ENCODE measurements at places on chromosomes 16 and 17.

DNA sequence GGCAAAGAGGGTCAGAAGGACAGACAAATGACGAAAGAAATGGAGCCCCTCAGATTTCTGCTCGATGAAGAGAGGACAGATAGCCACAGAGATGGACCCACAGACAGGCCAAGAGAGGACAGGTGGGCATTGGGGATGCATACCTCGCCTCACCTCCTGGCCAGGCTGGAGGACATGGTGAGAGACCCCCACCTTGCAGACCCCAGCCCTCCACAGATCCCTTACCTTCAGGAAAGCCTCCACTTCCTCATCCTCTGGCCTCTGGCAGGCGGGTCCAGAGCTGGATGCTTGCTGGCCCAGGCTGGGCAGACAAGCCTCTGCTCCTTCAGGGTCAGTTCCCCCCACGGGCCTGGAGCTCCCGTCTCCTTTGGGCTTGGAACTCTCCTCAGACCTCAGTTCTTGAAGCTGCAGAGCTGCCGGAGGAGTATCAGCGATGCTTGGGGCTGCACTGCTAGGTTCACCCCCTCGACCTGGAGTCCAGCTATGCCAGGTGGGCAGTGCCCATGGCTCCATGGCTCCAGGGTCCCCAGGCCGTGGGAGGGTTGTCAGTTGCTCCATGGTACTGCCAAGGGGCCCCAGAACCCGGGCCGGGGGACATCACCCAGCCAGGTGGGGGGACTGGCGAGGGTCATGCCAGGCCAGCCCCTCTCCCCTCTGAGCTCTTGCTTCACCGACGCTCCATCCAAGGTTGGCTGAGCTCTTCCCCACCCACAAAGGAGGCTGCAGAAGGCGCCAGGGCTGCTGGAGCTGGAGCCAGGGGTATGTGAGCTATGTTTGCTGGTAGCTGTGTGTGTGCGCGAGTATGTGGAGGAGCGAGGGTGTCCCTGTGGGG lies 1.0 kb downstream of the TSPOAP1 start:
- DNase-seq: peak; percentile 17

- DNase-seq: no peak
Measured at GRCh38 chr16:68997564-68997963, 107.9 kb upstream of the HAS3 start.

DNA sequence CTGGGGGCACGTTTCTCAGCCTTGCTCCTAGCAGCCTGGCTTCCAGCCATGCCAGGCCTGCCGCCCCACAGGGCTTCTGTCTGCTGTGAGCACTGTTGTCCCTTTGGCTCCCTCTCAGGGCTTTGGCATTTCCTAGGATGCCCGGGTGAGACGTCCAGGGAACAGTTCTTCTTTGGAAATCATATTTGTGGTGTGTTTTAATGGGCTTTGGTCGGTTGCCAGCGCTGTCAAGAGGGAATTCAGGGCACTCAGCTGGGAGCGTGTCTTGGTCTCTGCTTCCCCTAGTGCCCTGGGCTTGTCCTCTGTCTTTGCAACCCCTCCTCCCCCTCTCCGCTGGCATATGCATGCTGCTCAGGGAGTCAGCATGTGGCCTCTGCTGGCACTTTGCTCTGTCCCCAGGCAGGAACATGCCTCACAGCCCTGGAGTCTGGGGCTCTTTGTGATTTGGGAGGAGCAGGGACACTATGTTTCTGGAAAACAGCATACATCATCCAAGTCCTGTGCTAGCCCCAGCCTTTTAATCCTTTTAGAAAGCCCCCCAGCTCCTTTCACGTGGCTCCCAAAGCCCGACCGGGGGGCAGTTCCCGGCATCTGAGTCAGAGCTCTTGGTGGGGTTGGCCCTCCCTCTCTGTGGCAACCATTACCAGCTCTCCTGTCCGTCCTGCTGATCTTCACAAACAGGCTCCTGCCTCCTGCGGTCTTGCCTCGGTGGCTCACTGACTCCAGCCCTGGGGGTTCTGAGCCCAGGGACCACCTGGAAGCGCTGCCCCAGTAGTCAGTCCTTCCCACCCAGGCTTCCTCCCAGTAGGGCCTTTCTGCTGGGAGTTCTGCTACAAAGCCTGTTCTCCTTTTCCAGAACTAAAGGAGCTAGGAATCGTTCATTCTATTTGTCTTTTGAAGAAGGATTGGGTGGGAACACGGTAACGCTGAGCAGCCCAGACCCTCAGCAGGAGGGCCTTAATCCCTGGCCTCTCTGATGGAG lies 26.7 kb downstream of the SAP30BP start:
- DNase-seq: no peak

GRCh38 chr17:81821603-81822311 lies 11.3 kb downstream of the MCRIP1 start:
- peak; percentile 89 for DNase-seq

- DNase-seq: no peak
Measured at GRCh38 chr16:13036600-13036999, 135.2 kb downstream of the SHISA9 start.

DNA sequence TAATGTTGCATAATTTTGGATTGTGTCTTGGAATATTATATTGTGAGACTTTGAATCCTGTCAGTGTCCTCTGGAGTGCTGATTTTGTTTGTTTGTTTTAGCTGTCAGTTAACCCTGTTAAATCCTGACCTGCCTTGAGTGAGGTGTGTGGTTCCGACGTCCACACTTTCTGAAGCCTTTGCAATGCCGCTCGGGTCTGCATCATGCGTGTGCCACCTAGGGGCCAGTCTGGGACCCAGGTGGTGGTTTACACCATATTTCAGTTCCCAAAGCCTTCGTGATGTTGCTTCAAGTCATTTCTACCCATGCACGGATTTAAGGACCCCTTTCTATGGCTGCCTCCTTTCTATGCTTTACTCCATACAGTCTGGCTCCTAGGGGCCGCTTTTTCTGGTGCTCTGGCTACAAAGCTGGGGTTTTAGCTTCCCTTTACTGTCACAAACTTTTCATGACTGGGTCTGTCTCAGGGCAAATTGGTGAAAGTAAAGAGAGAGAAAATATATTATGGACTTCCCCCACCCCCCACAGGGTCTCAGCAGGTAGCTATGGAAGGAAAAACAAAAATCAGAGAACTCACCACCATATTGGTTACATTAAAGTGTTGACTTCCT lies 11.4 kb upstream of the OR4D1 start:
- DNase-seq: peak; percentile 31

DNA sequence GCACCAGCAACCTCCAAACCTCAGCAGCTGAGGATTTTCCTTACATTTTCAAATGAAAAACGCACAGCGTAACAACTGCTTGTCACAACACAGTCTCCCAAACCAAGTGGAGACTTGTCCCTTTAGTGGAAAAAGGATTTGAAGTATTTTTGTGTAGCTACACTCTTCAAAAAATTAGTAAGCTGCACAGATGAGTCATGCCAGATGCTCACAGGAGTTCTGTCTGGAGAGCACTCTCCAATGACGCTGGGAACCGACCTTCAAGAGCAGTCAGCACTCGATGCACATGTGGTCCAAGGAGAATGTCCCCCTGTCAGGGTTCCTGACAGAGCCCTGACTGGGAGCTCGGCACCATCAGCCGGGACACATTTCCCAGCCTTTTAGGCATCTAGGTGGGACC lies 39.8 kb downstream of the MAP1LC3B start:
- no peak for DNase-seq

DNA sequence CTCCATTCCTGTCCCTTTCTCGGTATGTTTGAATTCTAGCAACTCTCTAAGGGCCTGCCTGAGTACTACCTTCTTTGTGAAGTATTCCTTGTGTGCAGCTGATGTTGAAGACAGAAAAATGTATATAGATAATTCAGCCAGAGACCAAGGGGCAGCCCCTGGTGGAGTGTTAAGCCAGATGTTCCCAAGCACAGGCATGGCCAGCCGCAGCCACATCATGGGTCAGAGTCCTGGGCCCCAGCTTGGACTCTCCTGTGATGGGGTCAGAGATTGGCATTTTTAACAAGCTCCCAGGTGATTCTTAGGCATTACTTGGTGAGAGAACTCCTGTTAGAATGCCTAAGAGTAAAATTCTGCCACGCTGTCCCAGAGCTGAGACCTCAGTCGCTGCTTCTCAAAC lies 100.8 kb downstream of the IRF8 start:
- DNase-seq: no peak

DNA sequence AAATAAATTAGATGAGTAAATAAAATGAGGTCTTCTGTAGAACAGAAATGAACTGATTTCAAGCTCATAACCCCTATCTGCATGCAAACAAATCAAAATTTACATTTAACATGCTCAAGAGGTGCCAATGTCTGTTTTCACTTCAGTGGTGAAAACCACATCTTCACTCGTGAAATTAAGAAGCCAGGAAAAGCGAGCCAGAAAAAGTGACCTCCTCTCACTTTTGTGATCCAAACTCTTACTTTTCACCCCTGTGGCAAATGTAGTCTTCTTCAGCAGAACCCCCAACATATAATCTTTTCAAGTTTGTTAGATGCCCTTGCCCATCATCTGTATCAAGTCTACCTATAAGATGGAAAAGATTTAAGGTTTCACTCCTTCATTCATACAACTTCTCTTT lies 9.5 kb upstream of the QRICH2 start:
- DNase-seq: no peak

Data from NCI-H526 (cell line).